GM12891 (cell line): ENCODE measurements at places on chromosomes 11 and 22.

GRCh38 chr11:64887757-64888405, 9.5 kb upstream of the EHD1 start:
- DNase-seq = peak; percentile 94

DNA sequence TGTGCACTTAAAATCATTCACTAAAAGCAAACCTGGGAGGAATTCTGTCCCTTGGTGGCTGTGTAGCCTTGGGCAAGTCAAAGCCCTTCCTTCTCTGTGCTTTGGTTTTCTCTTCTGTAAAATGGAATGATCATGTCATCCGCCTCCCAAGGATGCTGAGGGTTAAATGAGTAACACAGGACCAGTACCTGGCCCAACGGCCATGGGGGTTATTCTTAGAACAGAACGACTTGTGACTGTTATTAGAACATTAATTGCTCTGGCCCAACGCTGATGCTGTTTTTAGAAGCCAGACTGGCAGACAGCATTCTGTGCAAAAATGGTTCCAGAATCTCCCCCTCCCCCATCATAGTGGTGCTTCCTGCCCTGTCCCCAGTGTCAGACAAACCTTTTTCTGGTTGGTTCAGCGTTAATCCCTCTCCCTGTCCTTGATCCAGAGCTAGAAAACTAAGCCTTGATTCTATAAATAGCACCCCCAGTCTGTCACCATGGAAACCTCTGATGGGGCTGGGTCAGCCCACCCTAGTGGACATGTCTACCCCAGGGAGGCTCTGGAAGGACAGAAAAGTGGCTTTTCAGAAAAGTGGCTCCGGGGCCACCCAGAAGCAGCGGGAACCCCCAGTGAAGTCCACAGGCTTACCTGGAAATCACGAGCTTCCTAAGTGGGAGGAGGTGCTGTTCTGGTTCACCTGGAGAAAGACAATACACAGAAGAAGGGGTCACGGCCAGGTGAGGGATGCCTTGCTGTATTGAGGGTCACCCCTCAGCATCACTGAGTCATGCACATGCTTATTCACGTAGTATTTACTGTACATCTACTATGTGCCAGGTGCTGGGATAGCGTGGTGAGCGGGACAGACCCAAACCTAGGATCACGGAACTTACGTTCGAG, 15.5 kb upstream of the TFIP11 start:
- no peak for DNase-seq

- no peak for DNase-seq
Measured at GRCh38 chr22:49439373-49439772, 388.3 kb downstream of the BRD1 start.

DNA sequence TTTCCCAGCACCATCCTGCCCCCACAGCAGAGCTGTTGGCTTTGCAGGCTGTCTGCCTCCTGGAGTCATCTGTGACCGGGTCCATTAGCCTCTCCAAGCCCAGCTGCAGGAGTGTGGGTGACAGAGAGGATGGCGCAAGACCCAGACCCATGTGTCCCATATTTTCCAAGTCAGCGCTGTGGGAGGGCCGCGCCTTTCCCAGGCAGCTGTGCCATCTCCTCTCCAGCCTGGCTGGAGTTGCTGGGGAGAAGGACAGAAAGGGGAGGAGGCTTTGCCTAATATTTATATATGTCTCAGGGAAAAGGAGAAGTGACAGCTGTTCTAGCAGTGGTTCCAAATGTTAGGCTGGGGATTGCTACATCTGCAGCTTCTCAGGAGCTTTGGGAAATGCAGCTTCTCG, 15.7 kb downstream of the DTX4 start:
- no peak for DNase-seq

- DNase-seq = no peak
Measured at GRCh38 chr11:4025248-4025966, 69.2 kb upstream of the RRM1 start.

- no peak for DNase-seq
Measured at GRCh38 chr22:39434243-39434653, 22.6 kb upstream of the MGAT3 start.

- DNase-seq = no peak
Measured at GRCh38 chr22:19117111-19117512, 5.1 kb downstream of the DGCR2 start.

DNA sequence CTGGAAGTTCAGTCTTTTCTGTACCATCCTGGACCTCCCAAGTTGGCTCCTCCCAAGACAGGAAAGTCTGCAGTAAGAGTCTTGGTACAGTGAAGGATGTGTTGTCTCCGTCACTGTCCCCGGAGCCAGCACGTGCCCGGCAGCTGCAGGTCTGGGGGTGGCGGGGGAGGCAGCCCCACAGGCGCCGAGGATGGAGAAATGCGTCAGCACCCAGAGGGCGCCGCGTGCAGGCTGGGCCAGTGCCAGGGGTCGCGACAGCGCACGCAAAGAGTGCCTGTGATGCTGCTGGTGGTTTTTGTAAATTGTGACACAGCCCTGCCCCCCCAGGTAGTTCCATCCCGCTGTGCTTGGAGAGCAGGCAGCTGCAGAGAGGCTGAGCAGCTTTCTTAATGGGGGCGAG, 1200.5 kb downstream of the BRD1 start:
- no peak for DNase-seq

- no peak for DNase-seq
Measured at GRCh38 chr22:45229181-45229580, 11.5 kb downstream of the KIAA0930 start.

GRCh38 chr11:61509043-61510029, 787 bp downstream of the LRRC10B start:
- peak; percentile 95 for DNase-seq
